B cell (primary cell): ENCODE measurements at places on chromosomes 11 and 22. TPM values are rescaled to one million over a fixed set of nuclear protein-coding genes. Genes with fewer than 3 reads are reported as not detected.

DNA sequence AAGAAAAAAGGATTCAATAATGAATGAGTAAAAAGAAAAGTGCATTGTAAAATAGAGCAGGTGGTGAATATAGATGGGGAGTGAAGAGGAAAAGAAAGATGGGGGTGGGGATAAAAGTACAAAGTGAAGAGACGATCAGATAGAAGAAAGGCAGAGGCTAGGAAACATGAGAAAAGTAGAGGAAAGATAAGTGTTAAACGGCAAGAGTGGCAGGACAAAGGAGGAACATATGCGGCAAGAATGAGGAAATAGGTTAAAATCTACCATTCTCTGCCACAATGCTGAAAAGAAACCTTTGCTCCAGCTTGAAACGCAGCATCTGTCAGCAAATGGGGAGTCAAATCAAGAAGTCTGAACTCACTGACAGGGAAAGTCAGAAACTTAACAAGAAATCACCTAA lies 6.8 kb downstream of the FUT4 start:
- no peak overlapping the region for H3K4me3 ChIP-seq
- no peak overlapping the region for H3K27ac ChIP-seq
- no peaks in the 10 kb centered on the region for H3K36me3 ChIP-seq
- no peaks in the 10 kb centered on the region for H3K27me3 ChIP-seq

Gene OR51I1
- total RNA-seq: not detected in 2 replicates

Gene PDGFD
- 0.71 and 1.0 TPM in 2 replicates for total RNA-seq

Gene SNX32
- total RNA-seq: 0.34 and 0.57 TPM in 2 replicates

DNA sequence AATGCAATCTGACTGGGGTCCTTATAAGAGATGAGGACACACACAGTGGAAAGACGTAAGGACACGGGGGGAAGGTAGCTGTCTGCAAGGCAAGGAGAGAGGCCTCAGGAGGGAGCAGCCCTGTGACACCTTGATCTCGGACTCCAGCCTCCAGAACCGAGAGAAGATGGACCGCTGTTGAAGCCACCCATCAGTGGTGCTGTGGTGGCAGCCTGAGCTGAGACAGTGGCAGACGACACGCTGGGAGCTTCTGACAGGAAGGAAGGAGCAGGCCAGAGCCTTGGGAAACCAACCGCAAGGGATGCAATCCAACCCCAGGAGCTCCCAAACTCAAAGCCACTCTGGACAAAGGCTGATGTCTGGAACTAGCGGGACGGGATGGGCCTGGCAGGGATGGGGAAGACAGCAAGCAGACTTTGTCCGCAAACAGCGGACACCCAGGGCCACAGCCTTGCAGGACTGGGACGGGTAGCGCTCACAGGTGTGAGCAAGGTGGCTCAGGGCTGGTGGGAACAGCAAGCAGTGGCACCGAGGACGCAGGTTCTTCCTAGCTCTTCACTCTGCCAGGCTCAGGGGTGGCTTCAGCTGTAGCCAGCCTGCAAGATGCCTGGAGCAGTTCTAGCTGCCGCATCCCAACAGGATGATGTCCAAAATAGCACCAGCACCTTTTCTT lies 10.9 kb downstream of the LTO1 start:
- H3K4me3 ChIP-seq: no peak overlapping the region
- no peaks in the 10 kb centered on the region for H3K27me3 ChIP-seq
- no peak for DNase-seq
- H3K36me3 ChIP-seq: peaks cover 47% of the 10 kb centered on the region

DNA sequence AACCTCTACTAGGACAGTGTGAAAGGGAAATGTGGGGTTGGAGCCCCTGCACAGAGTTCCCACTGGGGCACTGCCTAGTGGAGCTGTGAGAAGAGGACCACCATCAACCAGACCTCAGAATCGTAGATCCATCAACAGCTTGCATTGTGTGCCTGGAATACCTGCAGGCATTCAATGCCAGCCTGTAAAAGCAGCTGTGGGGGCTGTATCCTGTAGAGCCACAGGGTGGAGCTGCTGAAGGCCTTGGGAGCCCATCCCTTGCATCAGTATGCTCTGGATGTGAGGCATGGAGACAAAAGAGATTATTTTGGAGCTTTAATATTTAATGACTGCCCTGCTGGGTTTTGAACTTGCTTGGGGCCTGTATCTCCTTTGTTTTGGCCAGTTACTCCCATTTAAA lies 46.3 kb downstream of the PGR start:
- no peak overlapping the region for H3K4me3 ChIP-seq
- H3K27ac ChIP-seq: no peak overlapping the region
- H3K36me3 ChIP-seq: no peaks in the 10 kb centered on the region
- no peaks in the 10 kb centered on the region for H3K27me3 ChIP-seq
- H3K4me1 ChIP-seq: no peaks in the 10 kb centered on the region
- no peak for DNase-seq

DNA sequence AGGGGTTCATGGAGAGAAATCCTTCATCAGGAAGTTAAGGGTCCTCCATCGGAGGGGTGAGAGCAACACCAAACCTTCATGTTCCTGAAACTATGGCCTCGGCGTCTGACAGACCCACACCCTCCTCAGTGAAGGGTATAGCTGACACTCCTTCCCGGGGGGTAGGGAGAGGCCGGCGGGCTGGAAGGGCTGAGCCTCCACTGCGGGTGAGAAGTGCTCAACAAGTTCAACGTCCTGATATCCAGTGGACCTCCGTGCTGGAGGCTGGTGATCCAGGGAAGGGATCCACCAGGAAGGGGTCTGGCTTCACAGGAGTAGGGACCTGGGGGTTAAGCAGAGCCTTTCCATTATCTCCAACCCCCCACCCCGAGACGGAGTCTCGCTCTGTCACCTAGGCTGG lies 12.3 kb downstream of the CARS1 start:
- no peak overlapping the region for H3K4me3 ChIP-seq
- no peaks in the 10 kb centered on the region for H3K36me3 ChIP-seq
- H3K27me3 ChIP-seq: no peaks in the 10 kb centered on the region
- DNase-seq: no peak

- no peak overlapping the region for H3K4me3 ChIP-seq
- no peak overlapping the region for H3K27ac ChIP-seq
- no peaks in the 10 kb centered on the region for H3K36me3 ChIP-seq
- peaks cover 56% of the 10 kb centered on the region for H3K4me1 ChIP-seq
- no peak for DNase-seq
Observed at GRCh38 chr22:50307890-50308596, 597 bp upstream of the PLXNB2 start.

DNA sequence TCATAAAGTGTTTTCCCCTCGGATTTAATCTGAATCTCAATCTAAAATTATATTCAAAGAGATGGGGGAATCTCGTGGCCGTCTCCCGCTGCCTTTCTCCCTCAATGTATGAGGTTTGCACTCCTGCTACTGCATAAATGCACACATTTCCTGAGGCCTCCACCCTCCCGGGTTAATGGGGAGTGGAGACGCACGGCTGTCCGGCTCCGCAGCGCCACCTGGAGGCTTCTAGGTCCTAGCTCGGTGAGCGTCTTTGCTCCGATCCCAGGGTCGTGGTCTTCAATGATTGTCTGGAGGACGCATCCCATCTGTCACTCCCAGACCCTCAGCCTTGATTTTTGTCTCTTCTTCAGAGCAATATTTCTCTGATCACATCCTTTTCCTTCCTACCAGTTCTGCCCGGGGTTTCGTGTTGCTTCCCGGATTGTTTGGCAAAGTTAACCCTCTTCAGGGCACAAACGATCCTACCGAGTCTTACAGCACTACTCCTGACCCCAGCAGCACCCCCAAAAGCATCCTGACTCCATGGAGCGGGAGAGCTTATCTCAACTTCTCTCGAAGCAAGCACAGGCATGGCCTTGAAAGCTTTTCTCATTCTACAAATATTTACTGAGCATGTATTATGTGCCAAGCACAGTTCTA lies at the start of gene LMO1:
TSS of gene LMO1 (minus strand) at position 110 of the 642 bp plus-strand sequence. CDS start 516 bp downstream, outside the sequence.
- peak; percentile 83 for DNase-seq
- H3K4me1 ChIP-seq: peaks cover 27% of the 10 kb centered on the region
- H3K27me3 ChIP-seq: peaks cover 72% of the 10 kb centered on the region
- H3K4me3 ChIP-seq: peak within 1 kb of the TSS; percentile 55

GRCh38 chr11:132137981-132138313 lies 767.5 kb downstream of the NTM start:
- no peak overlapping the region for H3K27ac ChIP-seq
- no peaks in the 10 kb centered on the region for H3K27me3 ChIP-seq
- H3K4me3 ChIP-seq: no peak overlapping the region
- DNase-seq: no peak
- no peaks in the 10 kb centered on the region for H3K4me1 ChIP-seq

GRCh38 chr22:38115423-38116205 lies 5.1 kb upstream of the BAIAP2L2 start:
- H3K27ac ChIP-seq: no peak overlapping the region
- no peaks in the 10 kb centered on the region for H3K27me3 ChIP-seq
- no peak overlapping the region for H3K4me3 ChIP-seq
- no peaks in the 10 kb centered on the region for H3K4me1 ChIP-seq

DNA sequence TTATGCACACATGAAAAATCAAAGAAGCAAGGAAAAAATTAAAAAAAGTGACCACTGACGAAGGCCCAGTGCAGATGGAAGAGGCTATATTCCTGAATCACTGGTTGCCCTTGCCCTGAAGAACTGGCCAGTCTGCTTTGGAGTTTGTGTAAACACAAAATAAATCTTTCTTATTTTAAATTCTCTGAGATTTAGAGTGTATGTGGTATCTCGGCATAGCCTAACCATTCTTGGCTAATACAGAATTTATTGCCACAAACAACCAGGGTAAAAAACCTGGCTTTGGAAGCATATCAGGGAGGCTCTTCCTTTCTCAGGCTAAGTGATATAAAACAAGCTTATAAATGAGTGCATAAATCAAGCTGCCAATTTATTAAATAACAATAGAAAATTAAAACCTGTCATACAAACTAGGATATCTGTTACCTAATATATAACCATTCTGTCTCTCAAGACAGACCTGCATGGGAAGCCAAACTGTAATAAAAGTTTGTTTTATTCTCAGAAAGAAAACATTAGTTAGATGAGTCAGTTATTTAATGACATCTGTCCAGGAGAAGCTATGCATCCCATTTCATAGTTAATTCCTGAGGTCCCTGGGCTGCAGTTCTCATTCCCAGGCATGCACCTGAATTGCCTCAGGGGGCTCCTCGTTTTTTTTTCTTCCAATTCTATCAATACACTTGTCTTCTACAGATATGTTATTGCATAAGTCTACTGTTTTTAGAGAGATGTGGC lies 6.1 kb upstream of the TMEM135 start:
- no peaks in the 10 kb centered on the region for H3K27me3 ChIP-seq
- H3K4me3 ChIP-seq: no peak overlapping the region
- H3K4me1 ChIP-seq: peaks cover 9% of the 10 kb centered on the region

GRCh38 chr11:118435290-118435892 lies 901 bp upstream of the KMT2A start:
- H3K4me1 ChIP-seq: peaks cover 31% of the 10 kb centered on the region
- peak overlapping the region; percentile 93 for H3K4me3 ChIP-seq
- peak overlapping the region; percentile 78 for H3K27ac ChIP-seq

Gene KCNQ1
- total RNA-seq: 28.8 and 31.9 TPM in 2 replicates

GRCh38 chr11:16002942-16003341 lies 353.4 kb downstream of the SOX6 start:
- no peak for DNase-seq
- H3K4me3 ChIP-seq: no peak overlapping the region
- H3K27ac ChIP-seq: no peak overlapping the region
- H3K36me3 ChIP-seq: no peaks in the 10 kb centered on the region
- no peaks in the 10 kb centered on the region for H3K4me1 ChIP-seq

- no peak overlapping the region for H3K27ac ChIP-seq
- peaks cover 4% of the 10 kb centered on the region for H3K27me3 ChIP-seq
- no peaks in the 10 kb centered on the region for H3K4me1 ChIP-seq
- no peak for DNase-seq
- H3K36me3 ChIP-seq: no peaks in the 10 kb centered on the region
- no peak overlapping the region for H3K4me3 ChIP-seq
Observed at GRCh38 chr22:24883432-24883831, 63.1 kb downstream of the LHFPL7 start.

DNA sequence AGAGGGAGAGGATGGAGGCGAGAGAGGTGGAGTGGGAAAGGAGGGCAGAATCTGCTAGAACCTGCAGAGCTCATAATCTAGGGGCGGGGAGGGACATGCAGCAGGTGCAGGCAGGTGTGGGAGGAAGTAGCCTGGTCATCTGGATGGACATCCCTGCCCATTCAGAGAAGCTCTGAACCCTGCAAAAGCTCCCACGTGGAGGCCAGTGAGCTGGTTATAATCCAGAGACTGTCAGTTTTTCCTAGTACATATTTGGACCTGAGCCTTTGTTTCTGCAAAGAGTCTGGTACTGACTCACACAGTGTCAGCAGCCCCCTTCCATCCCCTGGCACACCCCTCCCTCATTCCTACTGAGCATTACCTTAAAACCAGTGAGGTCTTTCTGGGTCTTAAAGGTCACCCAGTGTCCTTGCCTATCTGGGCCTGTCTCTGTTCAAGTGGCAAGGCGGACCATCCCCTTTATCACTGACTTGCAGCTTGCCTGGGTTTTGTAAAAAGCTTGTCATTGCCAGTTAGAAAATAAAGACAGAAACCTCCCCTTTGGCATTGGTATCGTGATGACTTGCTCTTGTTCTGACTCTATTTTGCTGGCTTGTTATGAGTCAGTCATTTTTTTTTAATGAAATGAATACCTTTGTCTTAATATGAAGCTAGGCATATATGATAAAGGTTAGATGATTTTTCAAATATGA lies 26.1 kb downstream of the PTPRJ start:
- DNase-seq: no peak
- no peak overlapping the region for H3K4me3 ChIP-seq
- H3K27ac ChIP-seq: no peak overlapping the region
- no peaks in the 10 kb centered on the region for H3K36me3 ChIP-seq
- H3K27me3 ChIP-seq: no peaks in the 10 kb centered on the region

DNA sequence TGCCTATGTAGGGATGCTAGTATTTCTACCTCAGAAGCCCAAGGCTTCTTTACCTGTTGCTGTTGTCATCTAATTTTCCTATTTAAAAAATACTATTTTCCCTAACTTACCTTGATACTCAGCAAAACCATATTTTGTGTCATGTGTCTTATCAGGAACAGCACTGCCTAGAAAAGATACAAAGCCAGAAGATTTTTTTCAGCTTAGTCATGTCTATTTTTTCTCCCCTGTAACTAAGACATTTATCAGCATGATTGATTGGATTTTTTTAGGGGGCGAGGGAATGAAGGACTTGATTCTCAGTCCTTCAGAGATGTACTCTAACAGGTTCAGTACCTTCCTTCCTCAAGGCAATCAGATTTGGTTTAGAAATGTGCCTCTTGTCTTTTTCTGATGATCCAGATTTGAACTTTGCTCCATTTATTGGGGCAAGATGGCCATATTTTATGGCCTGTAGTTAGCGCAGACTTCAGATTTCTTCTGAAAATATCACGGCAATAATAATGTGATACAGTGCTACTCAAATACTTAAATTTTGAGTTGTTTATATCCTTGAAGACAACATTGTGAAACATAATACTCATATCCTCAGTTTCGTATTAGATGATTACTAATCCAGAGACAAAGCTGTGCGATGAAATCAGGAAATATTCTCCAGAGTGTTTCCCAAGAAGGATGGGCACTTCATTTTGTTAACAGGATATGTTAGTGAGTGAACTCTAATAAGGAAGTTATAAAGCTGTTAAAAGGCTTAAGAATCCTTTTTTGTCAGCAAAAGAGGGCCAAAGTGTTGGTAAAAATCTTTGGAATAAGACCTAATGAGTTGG lies 3.8 kb upstream of the PIK3IP1 start:
- H3K27ac ChIP-seq: no peak overlapping the region
- peaks cover 26% of the 10 kb centered on the region for H3K4me1 ChIP-seq
- H3K36me3 ChIP-seq: no peaks in the 10 kb centered on the region
- no peak for DNase-seq

Gene IFITM10
- 1.1 and 1.7 TPM in 2 replicates for total RNA-seq

GRCh38 chr11:109196016-109196415 lies 226.0 kb upstream of the C11orf87 start:
- DNase-seq: no peak
- no peaks in the 10 kb centered on the region for H3K4me1 ChIP-seq
- no peak overlapping the region for H3K27ac ChIP-seq
- H3K36me3 ChIP-seq: no peaks in the 10 kb centered on the region

Gene SCUBE1
- total RNA-seq: not detected in 2 replicates
